C1 segment of cervical spinal cord (tissue), 14 donors: ENCODE measurements at places on chromosomes 5 and 9.

- no peak for DNase-seq
Observed at GRCh38 chr5:43530648-43531047, 15.7 kb upstream of the C5orf34 start.

DNA sequence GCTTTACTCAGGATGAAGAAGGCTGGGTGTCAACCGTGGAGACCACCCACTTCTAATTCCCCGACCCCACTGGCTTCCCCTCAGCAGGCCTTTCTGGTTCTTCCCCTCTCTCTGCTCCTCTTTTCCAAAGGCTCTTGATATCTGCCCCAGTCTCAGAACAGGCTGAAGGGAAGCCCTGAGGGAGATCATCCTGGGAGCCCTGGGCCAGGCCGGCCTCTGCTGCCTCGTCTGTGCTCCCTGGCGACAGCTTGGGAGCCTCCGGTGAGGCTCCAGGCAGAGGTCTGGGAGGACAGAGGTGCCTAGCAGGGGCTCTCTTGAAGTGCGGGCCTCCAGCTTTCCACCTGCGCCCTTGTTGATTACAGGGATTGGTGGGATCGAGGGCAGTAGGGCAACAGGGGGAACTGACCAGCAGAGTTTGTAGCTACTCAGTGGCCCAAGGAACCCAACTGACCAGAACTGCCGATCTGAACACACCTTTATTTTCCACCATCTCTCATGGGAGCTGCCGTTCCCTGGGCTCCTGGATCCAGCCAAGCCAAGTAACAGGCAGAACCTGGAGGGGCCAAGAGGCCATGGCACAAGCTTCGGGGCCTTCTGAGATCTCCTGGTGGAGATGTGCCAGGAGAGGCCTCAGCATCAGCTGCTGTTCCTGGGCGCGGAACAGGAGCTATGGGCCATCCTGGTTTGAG lies 198.5 kb downstream of the CACNA1B start:
- no peak for DNase-seq

GRCh38 chr9:117430813-117431212 lies 16.0 kb upstream of the ASTN2 start:
- DNase-seq, result no peak

DNA sequence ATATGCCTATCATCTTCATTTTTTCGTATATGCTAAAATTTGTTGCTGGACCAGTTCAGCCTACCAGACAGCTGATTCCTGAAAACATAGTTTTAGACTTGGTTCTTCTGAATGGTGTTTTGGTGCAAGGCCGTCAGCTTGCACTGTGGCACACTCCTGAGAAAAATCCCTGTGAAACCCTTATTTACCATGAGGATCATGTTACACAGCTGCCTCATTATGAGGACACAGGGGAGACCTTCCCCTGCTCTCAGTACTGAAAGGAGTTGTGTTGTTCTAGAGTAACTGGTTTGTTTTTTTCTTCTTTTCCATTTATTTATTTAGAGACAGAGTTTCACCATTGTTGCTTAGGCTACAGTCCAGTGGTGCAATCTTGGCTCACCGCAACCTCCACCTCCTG lies 37.6 kb downstream of the MAST4 start:
- no peak for DNase-seq

DNA sequence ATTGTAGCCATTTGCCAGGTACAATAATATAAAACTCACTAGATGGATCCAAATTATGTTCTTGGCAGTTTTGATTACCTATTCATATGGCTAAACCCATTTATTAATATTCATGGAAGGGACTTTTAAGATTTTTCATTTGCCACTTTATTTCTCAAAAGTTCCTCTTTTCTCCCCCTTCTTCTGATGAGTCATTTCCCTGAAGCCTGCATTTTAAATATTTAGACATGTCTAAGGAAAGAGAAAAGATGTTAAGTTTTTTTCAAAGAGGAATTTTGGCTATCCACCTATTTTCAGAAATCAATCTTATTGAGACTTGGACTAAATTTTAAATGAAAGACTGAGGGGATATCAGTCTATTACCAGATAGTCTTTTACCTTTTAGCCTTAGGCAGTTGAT lies 1189.4 kb downstream of the EFNA5 start:
- no peak for DNase-seq

GRCh38 chr9:138038244-138038671 lies 160.7 kb downstream of the CACNA1B start:
- peak; percentile 28 for DNase-seq
